ENCODE measurements at places on chromosomes 3 and 15. TPM values are rescaled to one million over a fixed set of nuclear protein-coding genes. Genes with fewer than 3 reads are reported as not detected.

GRCh38 chr3:42849017-42849416, 26.7 kb downstream of the CYP8B1 start:
- DNase-seq: no peak

GRCh38 chr3:356952-357351, 160.4 kb downstream of the CHL1 start:
- peak; percentile 66 for DNase-seq

The UQCRC1 gene
- 322 TPM for polyA plus RNA-seq

The KCNMB3 gene
- polyA plus RNA-seq: 5.7 TPM

The DNAH12 gene
- polyA plus RNA-seq: 1.6 TPM

Data from renal pelvis (tissue), 12 donors.